GM23338 (cell line): ENCODE measurements at places on chromosomes 16 and 17. TPM values are rescaled to one million over a fixed set of nuclear protein-coding genes. Genes with fewer than 3 reads are reported as not detected.

- DNase-seq: no peak
These were observed 29.0 kb upstream of the SBK1 start for GRCh38 chr16:28263305-28263704.

- DNase-seq: no peak
These were observed 86.0 kb downstream of the IRF8 start for GRCh38 chr16:85984947-85985451.

DNA sequence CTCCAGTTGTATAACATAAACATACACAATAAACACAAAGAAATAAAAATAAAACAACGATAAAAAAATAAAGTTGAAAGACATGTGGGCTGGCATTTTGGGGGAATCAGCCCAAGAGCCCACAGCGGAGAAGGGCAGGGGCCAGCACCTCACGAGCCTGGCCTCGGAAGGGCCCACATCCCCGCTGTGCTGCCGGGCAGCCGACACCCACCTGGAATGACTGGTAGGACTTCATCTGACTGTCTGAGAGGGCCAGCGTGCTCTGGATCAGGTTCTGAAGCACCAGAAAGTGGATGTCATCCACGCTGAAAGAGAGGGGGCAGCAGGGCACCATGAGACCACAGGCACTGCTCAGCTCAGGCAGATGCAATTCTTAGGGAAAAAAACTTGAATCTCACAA is 73.5 kb downstream of the GTF3C1 start:
- DNase-seq: no peak

- DNase-seq: no peak
These were observed 350.9 kb upstream of the TNRC6C start for GRCh38 chr17:77607606-77608005.

Gene TMEM114
- total RNA-seq: 0.52 TPM in 1 of 2 replicates, not detected in the other

Gene SECTM1
- total RNA-seq: 0.16 and 1.3 TPM in 2 replicates

Gene PLA2G10
- 0.19 and 0.94 TPM in 2 replicates for total RNA-seq

GRCh38 chr17:40551879-40552768 is 13.1 kb downstream of the CCR7 start:
- DNase-seq: no peak

Gene SLC16A11
- total RNA-seq: 0.42 TPM in 1 of 2 replicates, not detected in the other

DNA sequence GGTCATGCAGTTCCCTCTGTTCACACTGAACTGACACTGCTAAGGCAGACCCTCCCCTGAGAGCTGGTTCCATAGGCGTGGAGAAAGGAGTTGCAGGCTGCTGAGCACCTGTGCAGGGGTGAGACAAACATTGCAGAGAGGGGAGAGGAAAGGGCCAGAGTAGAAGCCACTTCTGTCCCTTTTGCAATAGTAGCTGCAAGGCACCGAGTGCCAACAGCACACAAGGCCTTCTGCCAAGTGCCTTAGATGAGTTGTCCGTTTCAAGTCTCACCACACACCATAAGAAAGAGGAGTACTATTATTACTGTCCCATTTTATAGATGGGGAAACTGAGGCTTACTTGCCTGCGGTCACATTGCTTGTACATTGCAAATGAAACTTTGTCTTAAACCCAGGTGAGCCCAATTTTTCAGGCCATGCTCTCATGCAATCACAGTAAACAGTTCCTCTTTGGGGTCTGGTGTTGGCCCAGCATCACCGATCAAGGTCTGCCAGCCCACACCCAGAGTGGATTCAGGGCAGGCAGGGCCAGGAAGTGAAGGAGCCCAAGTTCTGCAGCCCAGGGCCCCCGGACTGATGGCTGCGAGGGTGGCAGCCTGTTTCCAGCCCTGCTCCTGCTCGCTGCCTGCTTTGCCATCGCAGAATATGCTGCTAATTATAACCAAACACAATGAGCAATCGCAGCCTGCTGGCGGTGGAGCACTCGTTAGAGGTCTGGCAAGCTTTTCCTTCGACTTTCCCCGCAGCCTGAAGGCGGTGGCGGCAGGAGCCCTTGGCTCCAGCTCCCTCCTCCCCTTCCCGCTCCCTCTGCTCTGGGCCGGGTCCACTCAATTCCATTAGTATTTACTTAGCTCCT is 36.8 kb upstream of the DYNLL2 start:
- peak; percentile 63 for DNase-seq

DNA sequence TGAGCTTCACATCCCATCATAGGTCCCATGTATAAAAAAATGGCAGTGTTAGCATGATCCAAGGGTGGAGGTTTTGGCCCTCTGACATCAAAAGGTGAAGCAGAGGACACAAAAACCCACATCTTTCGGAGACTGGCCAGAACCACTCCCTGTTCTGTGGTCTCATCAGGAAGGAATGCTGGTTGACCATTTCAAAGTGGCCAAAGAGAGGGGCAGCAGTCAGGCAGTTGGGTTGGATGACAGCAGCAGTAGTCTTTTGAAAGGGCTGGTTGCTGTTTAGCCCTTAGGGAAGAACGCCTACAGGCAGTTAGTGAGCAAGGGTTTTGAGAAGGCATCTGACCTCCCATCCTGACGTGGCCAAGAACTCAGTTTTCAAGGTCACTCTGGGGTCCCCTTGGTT is 40.5 kb downstream of the LCMT1 start:
- no peak for DNase-seq

Gene TEX19
- 0.66 and 1.1 TPM in 2 replicates for total RNA-seq

DNA sequence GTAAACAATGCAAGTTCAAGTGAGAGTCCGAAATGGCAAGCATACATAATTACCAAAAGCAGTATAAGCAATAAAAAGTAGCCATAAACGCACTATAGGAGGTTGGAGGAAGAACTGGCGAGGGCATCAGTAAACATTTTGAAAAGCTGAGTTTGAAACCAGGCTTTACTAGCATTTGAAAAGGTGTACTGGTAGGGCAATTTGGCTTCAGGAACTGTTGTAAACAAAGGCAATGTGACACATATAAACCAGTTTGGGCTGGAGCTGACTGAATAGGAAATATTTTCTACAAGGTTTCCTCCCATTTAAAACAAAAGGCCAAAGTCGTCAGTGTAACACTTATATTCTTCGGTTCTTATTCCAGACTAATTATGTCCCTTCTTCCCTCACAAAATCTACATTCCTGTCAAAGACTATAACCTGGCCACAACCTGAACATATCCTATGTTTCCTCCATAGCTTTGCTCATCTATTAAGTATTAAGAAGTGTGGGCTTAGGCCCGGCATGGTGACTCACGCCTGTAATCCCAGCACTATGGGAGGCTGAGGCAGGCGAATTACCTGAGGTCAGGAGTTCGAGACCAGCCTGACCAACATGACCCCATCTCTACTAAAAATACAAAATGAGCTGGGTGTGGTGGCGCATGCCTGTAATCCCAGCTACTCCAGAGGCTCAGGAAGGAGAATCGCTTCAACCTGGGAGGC is 7.8 kb downstream of the CBX1 start:
- DNase-seq: no peak

Gene TMEM132E
- total RNA-seq: 0.45 and 0.47 TPM in 2 replicates

Gene ABCA3
- total RNA-seq: 3.2 and 4.1 TPM in 2 replicates

Gene KRT14
- total RNA-seq: not detected in 2 replicates

DNA sequence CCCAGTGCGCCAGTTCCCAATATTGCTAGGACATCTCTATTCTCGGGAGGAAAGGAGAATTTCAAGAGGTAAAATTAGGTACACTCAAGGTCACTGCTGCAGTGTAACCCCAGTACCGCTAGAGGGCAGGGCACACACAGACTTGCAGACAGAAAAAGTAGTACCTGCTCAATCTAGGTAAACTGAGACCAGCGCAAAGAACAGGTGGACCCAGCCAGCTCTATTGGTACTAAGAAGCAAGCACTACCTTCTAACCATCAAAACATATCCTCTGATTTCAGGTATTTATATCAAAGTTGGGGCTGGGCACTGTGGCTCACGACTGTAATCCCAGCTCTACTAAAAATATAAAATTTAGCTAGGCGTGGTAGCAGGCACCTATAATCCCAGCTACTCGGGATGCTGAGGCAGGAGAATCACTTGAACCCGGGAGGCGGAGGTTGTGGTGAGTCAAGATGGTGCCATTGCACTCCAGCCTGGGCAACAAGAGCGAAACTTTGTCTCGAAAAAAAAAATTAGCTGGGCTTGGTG is 3.6 kb upstream of the WDR81 start:
- DNase-seq: peak; percentile 77

DNA sequence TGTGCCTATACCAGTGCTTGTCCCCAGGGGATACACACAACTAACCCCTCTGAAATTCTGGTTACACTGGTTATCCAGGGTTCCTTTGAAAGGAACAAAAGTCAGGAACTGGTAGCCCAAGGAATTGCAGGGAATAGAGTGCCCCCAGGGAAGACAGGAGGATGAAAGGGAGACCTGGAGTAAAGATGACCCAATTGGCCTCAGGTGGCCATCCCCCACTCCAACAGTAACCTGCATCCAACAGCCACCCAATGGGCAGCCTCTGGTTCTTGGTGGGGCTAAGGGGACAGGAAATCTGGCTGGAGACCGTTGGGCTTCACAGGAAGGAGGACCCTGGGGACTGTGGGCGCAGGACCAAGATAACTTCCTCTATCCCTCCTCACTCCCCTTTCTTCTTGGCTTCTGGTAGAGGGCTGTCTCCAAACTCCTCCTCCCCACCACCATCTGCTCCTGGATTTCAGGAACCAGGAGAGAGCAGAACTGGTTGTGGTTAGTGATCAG is 826 bp upstream of the MPO start:
- DNase-seq: peak; percentile 19

Gene ALDH3A1
- total RNA-seq: 0.17 and 1.0 TPM in 2 replicates

Gene DYNLRB2
- total RNA-seq: not detected in 2 replicates

Gene CDK3
- 5.9 and 10.2 TPM in 2 replicates for total RNA-seq

GRCh38 chr17:51857052-51857597 is 301.4 kb downstream of the CA10 start:
- DNase-seq: peak; percentile 69

Gene ASPA
- total RNA-seq: 0.04 TPM in 1 of 2 replicates, not detected in the other

GRCh38 chr16:57194512-57194911 is 8.4 kb downstream of the RSPRY1 start:
- no peak for DNase-seq

Gene LITAFD
- total RNA-seq: not detected in 2 replicates

GRCh38 chr16:27740496-27741201 is 190.7 kb downstream of the KATNIP start:
- no peak for DNase-seq

GRCh38 chr17:32461853-32462617 is 17.7 kb downstream of the PSMD11 start:
- peak; percentile 89 for DNase-seq

DNA sequence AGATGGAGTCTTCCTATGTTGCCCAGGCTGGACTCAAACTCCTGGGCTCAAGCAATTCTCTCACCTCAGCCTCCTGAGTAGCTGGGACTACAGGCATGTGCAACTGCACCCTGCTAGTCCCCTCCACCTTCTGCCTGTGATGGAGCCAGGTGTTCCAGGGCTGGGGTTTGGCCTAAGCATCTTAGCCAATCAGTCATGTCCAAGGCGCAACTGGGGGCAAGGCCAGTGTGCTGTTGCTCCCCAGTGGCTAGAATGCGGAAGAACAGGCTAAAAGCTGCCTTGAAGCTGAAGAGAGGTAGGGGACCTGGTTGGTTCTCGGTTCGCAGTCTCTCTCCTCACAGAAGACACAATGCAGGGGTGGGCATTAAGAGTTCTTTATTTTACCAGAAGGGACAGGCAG is 18.6 kb downstream of the FLOT2 start:
- peak; percentile 95 for DNase-seq

Gene CMTM4
- total RNA-seq: 54.1 and 77.0 TPM in 2 replicates

DNA sequence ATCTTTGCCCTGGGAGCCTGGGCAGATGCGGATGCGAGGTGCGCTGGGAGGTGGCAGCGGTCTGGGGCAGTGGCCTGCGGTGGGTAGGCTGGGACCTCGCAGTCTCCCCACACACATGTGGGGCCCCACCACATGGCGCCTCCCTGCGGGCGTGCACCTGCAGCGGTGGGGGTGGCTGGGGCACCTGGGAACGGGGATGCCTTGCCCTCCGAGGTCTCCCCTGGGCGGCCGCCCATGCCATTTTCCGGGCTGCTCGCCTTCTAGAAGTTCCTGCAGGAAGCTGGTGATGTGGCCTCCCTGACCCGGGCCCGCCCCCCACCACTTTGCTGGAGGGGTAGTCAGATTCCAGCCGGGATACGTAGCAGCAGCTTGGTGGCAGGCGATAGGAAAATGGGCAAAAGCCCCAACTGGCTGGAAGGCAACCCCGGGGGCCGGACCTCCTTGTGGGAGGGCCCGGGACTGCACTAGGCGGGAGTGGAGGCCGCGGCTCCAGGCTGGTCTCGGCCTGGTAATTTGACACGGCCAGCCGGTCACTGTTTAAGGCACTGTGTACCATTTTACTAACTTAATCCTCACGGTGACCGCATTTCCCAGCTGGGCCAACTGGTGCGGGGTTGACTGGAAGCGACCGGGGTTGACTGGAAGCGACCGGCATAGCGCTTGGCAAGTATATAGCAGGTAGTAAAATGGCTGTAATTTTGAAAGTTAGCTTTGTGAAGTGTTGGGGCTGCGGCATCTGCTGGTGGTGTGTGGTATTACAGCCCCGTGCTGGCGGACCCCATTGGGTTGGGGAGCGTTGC is 38.5 kb downstream of the IGF2BP1 start:
- DNase-seq: peak; percentile 92

DNA sequence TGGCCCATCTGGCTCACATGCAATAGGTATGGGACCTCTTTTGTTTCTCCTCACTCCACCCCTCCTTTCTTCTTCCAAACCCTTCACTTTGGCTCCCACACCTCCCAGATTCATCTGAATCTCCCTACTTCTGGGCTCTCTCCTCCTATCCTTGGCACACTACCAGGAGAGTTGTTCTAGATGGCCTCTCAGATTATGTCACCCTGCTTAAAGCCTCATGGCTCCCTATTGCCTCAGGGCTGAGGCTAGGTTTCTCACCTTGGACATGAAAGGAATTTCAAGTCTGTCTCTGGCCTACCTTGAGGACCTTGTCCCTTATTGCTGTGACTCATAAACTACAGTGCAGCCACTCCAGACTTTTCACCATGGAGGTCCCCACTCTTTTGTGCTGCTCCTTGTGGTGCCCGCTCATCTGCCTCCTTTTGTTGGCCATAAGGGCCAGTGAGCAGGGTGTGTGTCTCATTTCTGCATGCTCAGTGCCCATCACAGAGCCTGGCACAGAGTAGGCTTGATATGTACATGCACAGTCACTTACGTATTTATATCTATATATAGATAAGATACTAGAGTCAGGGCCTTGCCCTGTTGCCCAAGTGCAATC is 1.0 kb upstream of the MFAP4 start:
- DNase-seq: no peak

GRCh38 chr16:61926766-61927165 is 109.5 kb downstream of the CDH8 start:
- no peak for DNase-seq

- no peak for DNase-seq
These were observed 1.5 kb downstream of the FCSK start for GRCh38 chr16:70455910-70456309.

Gene SDK2
- 3.7 and 5.1 TPM in 2 replicates for total RNA-seq

GRCh38 chr16:10494343-10495030 is 85.9 kb downstream of the EMP2 start:
- DNase-seq: no peak
